Iris pigment epithelial cell (primary cell): ENCODE measurements at places on chromosomes 16 and 17.

- DNase-seq = no peak
Observed at GRCh38 chr17:69457603-69458002, 43.1 kb downstream of the MAP2K6 start.

DNA sequence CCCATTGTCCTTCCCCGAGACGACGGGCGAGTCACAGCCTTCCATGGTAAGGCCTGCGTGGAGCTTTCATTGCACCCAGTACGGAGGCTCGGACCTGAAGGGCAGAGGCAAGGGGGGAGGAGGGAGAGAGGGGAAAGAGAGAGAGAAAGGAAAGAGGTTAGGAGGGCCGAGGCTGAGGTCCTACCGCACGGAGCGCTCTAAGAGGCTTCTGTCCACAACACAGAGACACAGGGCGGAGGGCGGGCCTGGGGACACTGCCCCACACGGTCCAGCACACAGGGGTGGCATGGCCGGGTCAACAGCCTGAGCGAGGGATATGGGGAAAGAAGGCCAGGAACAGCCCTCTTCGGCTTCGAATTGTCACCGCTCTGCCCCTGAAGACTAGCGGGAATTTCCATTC is 87.8 kb downstream of the ZFHX3 start:
- DNase-seq = no peak

- no peak for DNase-seq
Observed at GRCh38 chr16:14017886-14018285, 53.2 kb upstream of the MRTFB start.

DNA sequence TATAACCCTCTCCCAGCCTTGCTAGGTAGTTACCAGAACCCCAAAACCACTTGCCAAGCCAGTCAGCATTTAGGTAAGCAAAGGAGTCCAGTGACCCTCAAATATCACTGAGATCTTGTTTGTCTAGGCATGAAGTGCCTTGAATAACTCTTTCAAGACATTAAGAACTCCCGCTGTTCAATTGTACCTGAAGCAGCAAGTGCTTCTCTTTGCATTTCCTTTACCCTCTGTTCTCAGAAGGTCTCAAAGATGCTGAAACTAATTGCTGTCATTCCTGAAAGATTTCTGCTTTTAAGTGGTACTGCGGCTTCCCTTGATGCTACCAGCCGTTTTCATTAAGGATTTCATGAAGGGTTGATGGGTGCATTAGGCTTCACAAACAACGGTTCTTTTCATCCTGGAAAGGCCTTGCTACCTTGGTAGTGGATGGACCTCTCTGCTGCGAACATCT is 142.7 kb downstream of the PITPNC1 start:
- no peak for DNase-seq

DNA sequence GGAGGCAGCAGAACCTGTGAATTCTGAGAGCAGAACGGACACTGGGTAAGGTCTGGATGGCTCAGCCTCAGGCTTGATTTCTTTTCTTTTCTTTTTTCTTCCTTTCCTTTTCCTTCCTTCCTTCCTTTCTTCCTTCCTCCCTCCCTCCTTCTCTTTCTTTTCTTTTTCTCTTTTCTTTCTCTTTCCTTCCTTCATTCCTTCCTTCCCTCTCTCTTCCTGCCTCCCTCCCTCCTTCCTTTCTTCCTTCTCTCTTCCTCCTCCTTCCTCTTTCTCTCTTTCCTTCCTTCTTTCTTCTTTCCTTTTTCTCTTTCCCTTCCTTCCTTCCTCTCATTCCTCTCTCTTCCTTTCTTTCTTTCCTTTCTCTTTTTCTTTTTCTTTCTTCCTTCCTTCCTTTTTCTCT is 38.0 kb downstream of the OR3A1 start:
- DNase-seq = no peak

DNA sequence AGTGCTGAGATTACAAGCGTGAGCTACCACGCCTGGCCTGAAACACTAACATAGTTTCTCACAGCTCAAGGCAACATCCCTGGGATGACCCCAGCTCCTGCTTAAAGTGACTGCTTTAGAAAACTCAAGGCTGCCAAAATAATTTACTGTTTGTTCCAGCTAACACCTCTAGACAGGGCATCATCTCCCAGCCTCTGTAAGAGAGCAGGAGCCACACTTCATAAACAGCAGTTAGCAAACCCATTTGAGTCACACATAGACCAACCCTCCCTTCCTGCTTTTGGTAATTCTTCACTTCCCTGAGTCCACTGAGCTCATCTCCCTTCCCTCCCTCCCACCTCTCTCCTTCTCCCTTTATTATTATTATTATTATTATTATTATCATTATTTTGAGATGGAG is 201.3 kb downstream of the XYLT1 start:
- DNase-seq = no peak

DNA sequence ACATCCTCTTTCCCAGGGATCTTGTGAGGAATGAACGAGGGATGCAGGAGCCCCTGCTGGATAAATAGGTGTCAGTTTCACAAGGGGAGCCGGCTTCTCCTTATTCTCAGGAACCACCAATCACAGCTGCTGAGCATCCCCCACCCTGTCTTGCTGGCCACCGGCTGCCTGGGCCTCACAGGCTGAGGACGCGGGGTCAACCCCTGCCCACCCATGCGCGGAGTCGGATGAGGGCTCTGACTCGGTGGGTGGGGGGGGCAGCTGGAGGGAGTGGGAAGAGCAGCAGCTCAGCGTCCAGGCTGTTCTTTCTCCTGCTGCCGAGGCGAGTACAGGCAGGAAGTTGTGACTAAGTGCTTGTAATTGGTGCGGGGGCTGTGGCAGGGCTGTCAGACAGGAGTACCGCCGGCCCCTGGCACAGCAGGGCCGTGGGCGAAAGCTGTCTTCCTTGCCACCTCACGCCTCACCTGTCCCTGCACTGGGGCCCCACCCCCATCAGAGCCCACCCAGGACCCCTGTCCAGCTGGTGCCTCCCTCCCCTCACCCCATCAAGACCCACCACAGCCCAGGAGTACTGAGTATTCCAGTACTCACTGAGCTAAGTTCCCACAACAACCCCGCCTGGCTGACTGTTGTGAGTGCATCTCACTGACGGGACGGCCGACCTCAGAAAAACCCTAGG is 11.0 kb upstream of the DPEP1 start:
- DNase-seq = peak; percentile 92

GRCh38 chr16:81808933-81809480 is 29.9 kb downstream of the PLCG2 start:
- DNase-seq = no peak
